GM23338 (cell line): ENCODE measurements at places on chromosomes 2 and 18. TPM values are rescaled to one million over a fixed set of nuclear protein-coding genes. Genes with fewer than 3 reads are reported as not detected.
A peak's percentile ranks its signal among the peaks of the same experiment; 100 is the strongest.

PLA2R1 gene
- total RNA-seq: 0.78 and 1.2 TPM in 2 replicates

DNA sequence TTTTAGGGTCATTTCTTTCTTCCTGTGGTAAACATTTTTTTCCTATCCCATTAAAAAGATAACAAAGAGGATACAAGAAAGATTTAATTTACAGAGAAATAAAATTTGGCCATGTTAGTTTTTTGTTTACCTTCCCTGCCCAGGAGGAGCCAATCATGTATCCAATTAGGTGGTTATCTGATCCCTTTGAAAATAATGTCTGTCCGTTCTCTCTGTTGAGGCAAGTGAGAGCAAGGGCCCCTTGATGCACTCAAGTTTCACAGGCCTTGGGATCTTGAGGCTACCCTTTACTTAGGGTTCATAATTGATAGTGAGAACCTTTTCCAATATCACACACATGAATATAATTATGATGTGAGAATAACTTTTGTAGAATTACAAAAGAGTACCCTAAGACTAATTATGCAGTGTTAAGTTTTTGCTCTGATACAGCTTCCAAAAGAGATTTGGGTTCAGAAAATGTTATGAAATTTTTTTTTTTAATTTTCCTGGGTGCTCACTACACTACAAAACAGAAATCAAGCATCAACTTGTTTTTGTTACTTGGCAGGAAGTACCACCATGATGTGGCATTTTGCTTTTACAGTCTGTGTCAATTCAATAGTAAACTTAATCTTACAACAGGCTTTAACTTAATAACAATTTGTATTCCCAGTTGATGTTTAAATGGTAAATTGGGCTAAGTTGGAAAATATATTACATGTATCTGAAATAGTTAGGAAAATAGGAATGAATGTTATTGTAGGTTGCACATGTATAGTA lies 42.0 kb downstream of the AFTPH start:
- H3K27me3 ChIP-seq: no peaks in the 10 kb centered on the region
- H3K36me3 ChIP-seq: no peaks in the 10 kb centered on the region
- H3K27ac ChIP-seq: no peak overlapping the region
- DNase-seq: no peak
- no peaks in the 10 kb centered on the region for H3K4me1 ChIP-seq
- no peak overlapping the region for H3K4me3 ChIP-seq

DNA sequence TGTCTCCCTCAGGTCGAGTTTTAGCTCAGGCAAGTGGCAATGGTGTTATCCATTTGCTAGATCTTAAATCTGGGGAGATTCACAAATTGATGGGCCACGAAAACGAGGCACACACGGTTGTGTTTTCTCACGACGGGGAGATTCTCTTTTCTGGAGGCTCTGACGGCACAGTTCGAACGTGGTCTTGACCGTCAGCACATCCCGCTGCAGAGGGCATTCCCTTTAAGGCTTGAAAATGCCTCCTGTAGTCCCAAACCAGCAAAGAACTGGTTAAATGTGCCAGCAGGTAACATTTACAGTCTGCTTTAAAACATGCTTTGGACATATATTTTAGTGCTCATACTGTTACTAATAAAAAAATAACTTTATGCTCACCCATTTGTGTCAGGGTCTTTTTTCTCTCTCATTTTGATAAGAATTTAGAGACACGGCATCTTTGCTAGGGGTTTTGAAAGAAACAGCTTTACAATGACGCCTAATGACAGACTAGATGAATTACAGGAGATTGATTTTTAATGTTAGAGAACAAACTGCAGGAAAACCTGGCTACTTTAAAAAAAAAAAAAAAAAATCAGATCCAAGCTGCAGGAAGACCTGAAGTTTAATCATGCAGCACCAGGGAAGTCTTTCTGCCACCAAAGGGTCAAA lies 602 bp upstream of the VWC2L start:
- no peaks in the 10 kb centered on the region for H3K27me3 ChIP-seq
- H3K4me1 ChIP-seq: no peaks in the 10 kb centered on the region
- no peaks in the 10 kb centered on the region for H3K36me3 ChIP-seq
- no peak overlapping the region for H3K27ac ChIP-seq

PDIA6 gene
- total RNA-seq: 374 and 382 TPM in 2 replicates

GRCh38 chr2:221425353-221425752 lies 146.8 kb downstream of the EPHA4 start:
- no peaks in the 10 kb centered on the region for H3K27me3 ChIP-seq
- H3K4me1 ChIP-seq: no peaks in the 10 kb centered on the region
- DNase-seq: no peak
- H3K27ac ChIP-seq: no peak overlapping the region
- H3K4me3 ChIP-seq: no peak overlapping the region
- 0 out of 2 replicates have a peak, but pooled peaks cover 8% of the 10 kb centered on the region for H3K36me3 ChIP-seq

DNA sequence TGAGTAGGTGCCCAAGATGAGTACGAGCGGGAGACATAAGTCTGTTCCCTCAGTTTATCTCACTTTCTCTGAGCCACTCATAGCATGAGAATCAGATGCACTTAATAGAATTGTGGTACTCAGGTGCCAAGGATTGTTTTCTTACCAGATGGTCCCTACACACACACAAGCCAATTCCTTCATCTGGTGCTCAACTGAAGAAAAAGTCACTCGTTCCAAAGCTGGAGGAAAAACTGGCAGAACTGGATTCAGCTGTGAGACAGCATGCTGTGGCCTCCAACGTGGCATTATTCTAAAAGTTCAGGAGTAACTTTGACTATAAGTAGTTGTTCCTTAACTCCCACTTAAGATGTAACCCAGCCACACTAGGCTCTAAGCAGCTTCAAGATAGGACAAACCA lies 33.4 kb upstream of the ABCA12 start:
- DNase-seq: no peak

GRCh38 chr2:240393831-240394410 lies 41.5 kb upstream of the GPC1 start:
- H3K4me1 ChIP-seq: no peaks in the 10 kb centered on the region
- no peak overlapping the region for H3K27ac ChIP-seq
- no peak overlapping the region for H3K4me3 ChIP-seq
- no peaks in the 10 kb centered on the region for H3K36me3 ChIP-seq

DNA sequence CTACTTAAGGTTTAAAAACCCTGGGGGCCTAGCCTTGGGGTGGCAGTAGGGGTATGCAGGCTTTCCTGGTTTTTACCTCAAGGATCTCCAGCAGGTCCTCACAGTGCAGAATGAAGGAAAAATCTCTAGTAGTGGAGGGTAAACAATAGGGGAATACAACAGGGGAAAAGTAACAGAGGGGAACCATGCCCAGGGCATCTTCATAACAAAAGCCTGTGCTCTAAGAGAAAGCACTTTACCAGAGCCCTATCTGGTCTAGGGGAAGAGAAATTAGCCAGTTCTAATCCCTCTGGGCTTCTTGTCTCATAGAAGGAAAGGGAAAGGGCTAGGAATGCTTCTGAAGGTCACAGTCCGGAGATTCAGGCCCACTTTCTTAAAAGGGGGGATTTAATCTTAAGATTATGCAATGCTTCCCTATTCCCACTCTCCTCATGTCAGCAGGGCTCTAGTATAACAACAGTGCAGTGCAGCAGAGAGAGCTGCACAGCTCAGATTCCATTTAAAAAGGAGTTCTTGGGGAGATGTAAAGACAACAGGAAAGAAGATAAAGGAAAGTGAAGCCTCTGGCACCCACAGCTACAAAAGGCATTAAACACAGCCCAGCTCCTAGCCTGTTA lies 149.0 kb upstream of the CYP1B1 start:
- H3K36me3 ChIP-seq: no peaks in the 10 kb centered on the region
- H3K27me3 ChIP-seq: no peaks in the 10 kb centered on the region
- no peak overlapping the region for H3K4me3 ChIP-seq
- H3K4me1 ChIP-seq: no peaks in the 10 kb centered on the region; the same call in 1 of the 2 replicates
- no peak overlapping the region for H3K27ac ChIP-seq
- DNase-seq: peak; percentile 65

- no peak for DNase-seq
- H3K4me1 ChIP-seq: peaks cover 47% of the 10 kb centered on the region
- H3K27ac ChIP-seq: no peak overlapping the region
- H3K36me3 ChIP-seq: no peaks in the 10 kb centered on the region; the same call in 1 of the 2 replicates
Observed at GRCh38 chr18:3599195-3599594, 149.2 kb downstream of the TGIF1 start.

DNA sequence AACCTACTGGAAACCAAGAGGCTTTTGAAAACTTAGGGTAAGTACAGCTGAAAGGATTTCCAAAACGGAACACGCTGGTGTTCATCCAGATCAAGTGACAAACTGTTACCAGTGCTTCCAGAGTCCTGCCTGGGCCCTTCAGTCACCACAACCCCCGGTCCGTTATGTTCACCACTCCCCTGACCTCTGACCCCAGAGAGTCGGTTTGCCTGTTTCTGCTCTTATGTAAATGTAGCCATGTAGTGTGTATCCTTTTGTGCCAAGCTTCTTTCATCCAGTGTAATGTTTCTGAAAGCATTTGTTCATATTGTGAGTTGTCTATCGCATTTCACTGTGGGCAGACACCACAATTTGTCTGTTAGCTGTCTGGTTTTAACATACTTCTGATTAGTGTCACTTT lies 217.5 kb downstream of the NCK2 start:
- H3K27ac ChIP-seq: no peak overlapping the region
- peaks cover 4% of the 10 kb centered on the region; the same call in 1 of the 2 replicates for H3K36me3 ChIP-seq
- H3K4me3 ChIP-seq: no peak overlapping the region
- no peak for DNase-seq
- no peaks in the 10 kb centered on the region for H3K27me3 ChIP-seq
- no peaks in the 10 kb centered on the region; the same call in none of the 2 replicates for H3K4me1 ChIP-seq

RNF181 gene
- total RNA-seq: 114 and 145 TPM in 2 replicates

G6PC2 gene
- not detected in 2 replicates for total RNA-seq

GRCh38 chr2:149141046-149141445 lies 102.5 kb downstream of the LYPD6B start:
- no peak overlapping the region for H3K27ac ChIP-seq
- no peaks in the 10 kb centered on the region for H3K36me3 ChIP-seq
- DNase-seq: no peak
- H3K27me3 ChIP-seq: no peaks in the 10 kb centered on the region

GRCh38 chr2:55968941-55969340 lies 45.4 kb upstream of the EFEMP1 start:
- DNase-seq: no peak
- no peaks in the 10 kb centered on the region for H3K36me3 ChIP-seq
- H3K27me3 ChIP-seq: no peaks in the 10 kb centered on the region
- H3K4me3 ChIP-seq: no peak overlapping the region

GRCh38 chr2:12649602-12650400 lies 66.9 kb upstream of the TRIB2 start:
- no peaks in the 10 kb centered on the region for H3K36me3 ChIP-seq
- no peaks in the 10 kb centered on the region for H3K27me3 ChIP-seq
- DNase-seq: no peak
- no peak overlapping the region for H3K4me3 ChIP-seq
- no peaks in the 10 kb centered on the region for H3K4me1 ChIP-seq

DNA sequence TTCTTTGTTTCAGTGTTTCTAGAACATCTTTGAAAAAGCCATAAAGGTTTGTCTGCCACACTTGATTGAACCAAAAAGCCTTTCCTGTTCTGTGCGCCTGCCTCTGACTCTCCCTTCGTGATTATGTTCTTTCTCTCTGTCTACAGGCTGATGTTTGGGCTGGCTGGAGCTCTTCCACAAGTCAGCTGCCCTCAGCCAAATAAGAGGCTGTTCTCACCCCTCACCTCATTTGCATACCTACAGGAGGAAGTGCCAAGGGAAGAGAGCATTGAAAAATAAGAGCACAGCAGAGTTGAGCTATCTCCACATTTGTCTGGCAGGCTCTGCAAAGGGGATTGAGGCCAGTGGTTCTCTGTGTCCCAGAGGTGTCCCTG lies 15.8 kb downstream of the INPP5D start:
- H3K27ac ChIP-seq: no peak overlapping the region
- DNase-seq: peak; percentile 57
- H3K36me3 ChIP-seq: no peaks in the 10 kb centered on the region
- peaks cover 7% of the 10 kb centered on the region; the same call in 1 of the 2 replicates for H3K4me1 ChIP-seq
- no peak overlapping the region for H3K4me3 ChIP-seq
- H3K27me3 ChIP-seq: no peaks in the 10 kb centered on the region
